ENCODE measurements at places on chromosomes 6 and 20.

- no peak for DNase-seq
Measured at GRCh38 chr6:51339728-51340127, 521.1 kb downstream of the TFAP2B start.

DNA sequence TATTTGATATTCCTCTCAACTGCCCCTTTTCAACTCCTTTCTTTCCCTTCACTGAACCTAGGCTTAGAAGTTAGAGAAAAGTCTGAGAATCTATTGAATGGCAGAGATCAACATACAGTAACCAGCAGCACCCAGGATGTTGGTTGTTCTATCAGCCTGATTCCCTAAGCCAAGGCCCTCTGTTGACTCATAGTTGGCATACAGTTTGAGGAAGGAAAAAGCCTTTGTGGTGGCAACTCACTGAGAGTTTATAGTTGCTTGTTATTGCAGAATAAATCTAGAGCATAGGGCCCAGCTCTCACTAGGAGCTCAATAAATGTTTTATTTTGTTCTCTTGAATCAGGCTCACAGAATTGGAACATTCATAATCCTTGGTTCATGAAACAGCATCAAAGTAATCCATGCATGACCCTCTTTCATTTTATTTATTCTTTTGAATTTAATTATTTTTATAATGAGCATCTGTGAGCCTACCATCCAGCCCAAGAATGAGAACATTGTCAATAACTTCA, 119.1 kb upstream of the ADGRF1 start:
- DNase-seq, result no peak

DNA sequence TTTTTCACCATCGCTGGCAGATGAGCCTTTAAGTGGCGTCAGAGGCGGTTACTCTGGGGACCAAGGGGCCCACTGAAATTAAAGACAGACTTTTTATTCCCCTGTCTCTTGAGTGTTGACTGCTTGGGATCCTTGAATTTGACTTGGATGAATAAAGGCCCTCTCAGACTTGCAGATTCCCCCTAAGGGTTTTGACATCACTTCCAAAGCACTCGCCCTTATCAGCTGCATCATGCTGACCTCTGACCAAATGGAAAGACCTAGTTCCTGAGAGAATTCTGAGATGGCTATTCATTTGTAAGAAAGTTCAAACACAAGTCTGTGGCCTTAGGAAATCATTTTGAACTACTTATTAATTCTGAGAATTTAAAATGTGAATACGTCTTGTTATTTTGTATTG, 13.5 kb upstream of the MOXD1 start:
- no peak for DNase-seq

DNA sequence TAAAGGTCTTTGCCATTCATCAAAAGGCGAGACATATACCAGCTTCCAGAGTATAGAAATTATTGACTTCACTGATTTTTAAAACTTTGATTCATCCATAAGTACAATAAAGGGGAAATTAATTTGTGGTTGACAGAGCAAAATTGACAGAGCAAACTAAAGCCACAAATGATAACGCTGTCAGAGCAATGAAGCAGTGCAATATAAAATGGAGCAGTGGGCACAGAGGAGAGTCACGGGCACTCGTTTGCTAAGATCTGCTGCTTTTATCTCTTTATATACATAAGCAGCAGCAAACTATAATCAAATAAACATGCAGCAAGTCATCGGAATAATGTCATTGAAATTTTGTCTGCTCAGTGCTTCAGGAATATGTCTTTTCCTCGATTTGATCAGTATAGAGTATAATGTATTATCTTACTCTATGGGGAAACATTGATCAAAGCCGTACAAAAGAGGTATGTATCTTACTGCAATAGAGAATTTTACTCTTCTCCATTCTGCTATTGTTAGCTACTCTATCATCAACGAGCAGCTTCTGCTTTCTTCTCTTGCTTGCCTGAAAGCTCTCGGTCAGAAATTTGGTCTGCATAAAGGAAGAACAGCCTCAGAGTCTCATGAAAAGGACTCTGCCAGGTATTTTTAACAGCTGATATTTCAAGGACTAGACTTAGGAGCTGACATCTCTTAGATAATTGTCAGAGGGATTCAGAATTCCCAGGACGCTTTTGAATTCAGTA, 546.0 kb upstream of the ARID1B start:
- DNase-seq, result no peak

DNA sequence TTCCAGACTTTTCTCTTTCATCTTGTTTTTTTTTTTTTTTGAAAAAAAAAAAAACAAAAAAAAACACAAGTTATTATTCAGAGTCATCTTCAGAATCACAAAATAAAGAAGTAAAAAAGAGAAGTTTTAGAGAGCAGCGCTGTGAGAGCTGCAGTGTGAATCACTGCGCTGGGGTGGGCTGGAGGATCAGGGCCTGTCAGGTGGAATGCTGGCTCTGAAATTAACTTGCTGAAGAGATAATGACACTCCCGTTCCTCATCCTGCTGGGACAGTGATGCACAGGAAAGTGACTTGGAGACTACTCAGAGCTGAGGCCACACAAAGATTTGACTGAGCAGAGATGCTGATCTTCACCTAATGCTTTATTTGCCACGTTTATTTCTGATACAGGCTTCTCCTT, 42.7 kb upstream of the CLDN20 start:
- no peak for DNase-seq

DNA sequence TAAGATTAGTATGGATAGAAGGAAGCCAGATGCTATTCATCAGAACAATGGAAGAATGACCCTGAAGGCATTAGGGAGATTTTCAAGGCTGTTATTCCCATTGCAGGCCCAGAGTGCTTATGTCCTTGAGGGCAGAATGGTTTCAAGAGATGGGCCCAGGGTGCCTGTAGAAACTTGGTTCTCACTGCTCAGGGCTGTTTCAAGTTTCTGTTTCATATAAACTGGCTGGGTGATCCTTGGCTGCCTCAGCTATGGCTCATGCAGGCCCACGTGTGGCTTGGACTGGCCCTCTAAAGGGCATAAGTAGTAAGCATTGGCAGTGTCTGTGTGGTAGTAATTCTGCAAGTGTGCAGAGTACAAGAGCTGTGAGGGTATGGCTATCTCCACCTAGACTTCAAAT, 540.9 kb upstream of the MAN1A1 start:
- DNase-seq, result no peak

GRCh38 chr6:164296411-164296810, 881.9 kb downstream of the QKI start:
- no peak for DNase-seq

GRCh38 chr6:21997119-21998037, 299.5 kb downstream of the PRL start:
- DNase-seq, result no peak

GRCh38 chr6:41306187-41306854, 19.8 kb upstream of the TREM1 start:
- no peak for DNase-seq

DNA sequence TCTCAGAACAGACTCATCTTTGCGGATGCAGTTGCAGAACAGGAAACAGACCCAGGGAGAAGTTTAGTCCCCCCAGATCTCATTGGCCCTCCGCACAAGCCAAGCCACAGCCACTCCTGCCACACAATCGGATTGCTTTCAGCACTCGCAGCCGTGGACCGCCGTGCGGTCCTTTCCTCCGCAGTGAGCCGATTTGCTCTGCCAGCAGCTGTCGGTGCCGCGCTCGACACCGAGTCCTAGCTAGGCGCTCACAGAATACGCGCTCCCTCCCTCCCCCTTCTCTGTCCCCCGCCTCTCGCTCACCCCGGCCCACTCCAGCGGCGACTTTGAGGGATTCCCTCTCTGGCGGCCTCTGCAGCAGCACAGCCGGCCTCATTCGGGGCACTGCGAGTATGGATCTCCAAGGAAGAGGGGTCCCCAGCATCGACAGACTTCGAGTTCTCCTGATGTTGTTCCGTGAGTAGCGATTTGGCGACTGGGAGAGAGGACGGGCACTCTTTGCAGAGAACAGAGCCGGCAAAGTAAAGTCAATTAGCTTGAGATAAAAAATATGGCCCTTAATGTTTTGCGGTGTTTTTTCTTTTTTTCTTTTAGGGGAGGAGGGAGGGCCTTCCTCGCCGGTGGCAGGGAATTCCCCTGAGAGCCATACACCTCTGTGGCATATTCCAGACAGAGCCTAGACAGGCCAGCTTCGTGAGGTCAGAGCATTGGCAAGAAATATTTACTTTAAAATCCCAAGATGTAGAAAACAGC, at the start of gene LAMP5:
Gene LAMP5, plus strand, starts transcription at position 130 of the 753 bp plus-strand sequence. Its CDS starts 263 bp downstream, at position 393.
- DNase-seq, result no peak

DNA sequence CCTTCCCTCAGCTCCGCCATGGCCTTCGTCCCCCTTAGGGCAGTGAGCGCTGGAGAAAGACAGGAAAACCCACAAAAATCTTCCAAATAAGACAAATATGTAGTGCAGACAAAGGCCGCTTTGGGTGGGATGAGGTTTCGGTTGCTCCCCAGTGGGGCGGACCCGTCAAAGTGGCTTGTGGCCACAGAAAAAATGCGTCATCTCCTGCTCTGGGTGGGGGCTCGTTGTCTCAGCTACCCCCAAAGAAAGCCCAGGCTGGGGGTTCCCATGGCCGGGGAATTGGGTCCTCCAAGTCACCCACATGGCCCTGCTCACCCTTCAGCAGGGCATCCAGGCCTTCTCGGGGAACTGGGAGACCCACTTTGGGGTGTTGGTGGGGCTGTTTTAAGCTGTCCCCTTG, 21.9 kb upstream of the SCUBE3 start:
- DNase-seq, result no peak

- DNase-seq, result no peak
Measured at GRCh38 chr6:37051138-37052026, 45.9 kb downstream of the FGD2 start.

DNA sequence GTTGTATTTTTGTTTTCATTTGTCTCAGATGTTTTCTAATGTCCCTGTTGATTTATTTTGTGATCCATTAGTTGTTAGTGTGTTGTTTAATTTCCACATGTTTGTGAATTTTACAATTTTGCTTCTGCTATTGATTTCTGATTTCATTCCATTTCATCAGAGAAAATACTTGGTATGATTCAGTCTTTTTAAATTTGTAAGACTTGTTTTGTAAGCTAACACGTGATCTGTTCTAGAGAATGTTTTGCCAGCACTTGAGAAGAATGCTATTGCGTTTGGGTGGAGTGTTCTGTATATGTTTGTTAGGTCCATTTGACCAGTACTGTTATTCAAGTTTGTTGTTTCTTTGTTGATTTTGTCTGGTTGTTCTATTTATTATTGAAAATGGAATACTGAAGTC, 53.9 kb downstream of the KIZ start:
- no peak for DNase-seq

DNA sequence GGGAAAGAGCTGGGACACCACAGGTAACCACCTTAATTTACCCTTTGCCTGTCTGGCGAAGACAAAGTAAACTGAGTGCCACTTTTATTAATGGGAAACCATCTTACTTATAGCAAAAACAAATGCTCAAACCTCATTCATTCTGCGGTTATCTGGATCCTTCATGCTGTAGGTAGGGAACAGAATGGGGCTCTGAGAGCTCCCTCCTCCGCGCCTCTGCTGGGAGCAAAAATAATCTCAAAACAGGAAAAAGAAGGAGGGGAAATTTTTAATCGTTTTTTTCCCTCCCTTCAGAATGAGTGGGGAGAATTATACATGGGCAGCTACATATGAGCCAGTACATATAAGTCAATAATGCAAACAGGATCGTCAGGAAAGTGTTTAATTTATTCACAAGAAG, 177.3 kb downstream of the GMPR start:
- DNase-seq, result no peak

DNA sequence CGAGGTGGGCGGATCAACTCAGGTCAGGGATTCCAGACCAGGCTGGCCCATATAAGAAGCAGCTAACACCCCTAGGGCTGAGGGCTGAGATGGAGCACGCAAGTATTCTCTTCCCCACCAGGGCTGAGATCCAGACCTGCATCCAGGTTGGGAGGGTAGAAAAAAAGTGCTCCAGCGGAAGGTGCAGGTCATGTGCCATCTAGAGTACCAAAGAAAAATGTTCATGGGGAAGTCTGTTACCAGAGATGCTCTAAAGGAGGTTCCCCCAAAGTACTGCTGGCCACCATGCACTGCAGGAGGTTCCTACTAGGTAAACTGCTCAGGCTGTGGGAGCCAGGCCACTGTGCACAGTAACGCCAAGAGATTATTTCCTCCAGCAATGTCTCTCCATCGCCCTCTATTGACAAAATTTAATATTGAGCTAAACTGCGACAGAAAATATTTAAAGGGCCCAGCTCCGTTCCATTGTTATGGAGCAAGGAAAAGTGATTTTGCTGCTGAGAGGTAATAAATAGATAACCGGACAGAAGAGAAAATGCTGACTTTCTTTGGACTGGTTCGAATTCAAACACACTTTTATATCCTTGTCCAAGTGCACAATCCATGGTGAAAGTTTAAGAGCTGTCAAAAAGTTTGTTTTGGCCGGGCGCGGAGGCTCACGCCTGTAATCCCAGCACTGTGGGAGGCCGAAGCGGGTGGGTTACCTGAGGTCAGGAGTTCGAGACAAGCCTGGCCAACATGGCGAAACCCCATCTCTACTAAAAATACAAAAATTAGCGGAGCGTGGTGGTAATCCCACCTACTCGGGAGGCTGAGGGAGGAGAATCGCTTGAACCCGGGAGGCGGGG, 159.9 kb downstream of the OR2B2 start:
- DNase-seq, result no peak

GRCh38 chr6:44051515-44051914, 75.7 kb downstream of the MRPL14 start:
- DNase-seq, result no peak

GRCh38 chr20:33299111-33299603, 16.1 kb downstream of the BPIFB1 start:
- DNase-seq, result no peak

- no peak for DNase-seq
Measured at GRCh38 chr20:12458241-12458640, 540.5 kb downstream of the BTBD3 start.

GRCh38 chr6:148423133-148423532, 80.5 kb downstream of the SASH1 start:
- no peak for DNase-seq

GRCh38 chr20:23971310-23971709, 17.3 kb downstream of the GGTLC1 start:
- DNase-seq, result no peak

DNA sequence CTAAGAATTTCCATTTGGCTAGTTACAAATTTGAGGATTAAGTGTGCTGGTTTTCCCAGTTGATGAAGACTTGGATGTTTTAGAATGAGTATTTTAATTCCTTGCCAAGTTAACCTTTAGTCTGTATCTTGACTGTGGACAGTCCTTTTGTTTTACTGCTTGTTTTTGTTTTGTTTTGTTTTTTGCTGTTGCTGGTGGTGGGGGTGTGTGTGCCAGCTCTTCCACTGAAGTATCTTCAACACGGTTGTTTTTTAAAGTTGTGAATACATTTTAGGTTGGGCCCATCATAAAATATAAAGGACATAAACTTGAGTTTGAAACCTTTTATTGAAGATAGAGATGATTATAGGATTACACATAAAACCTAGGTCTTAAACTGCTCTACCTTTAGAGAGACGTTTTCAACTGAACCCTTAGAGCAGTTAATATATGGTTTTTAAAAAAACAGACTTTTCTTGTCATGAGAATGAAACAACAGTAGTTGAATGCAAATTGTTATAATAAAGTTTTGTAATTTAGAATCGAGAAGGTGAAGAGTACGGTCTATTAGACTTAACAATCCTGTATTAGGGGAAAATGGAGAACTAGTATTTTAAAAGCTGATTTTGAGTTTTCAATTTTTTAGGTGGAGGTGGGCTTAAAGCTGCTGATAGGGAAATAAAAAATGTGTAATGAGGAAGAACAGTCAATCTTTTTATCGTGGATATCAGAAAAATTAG, 4.0 kb downstream of the QKI start:
- DNase-seq, result no peak

All from cortex of kidney (tissue), 1 donor.